ENCODE measurements at places on chromosomes 2 and 18.

DNA sequence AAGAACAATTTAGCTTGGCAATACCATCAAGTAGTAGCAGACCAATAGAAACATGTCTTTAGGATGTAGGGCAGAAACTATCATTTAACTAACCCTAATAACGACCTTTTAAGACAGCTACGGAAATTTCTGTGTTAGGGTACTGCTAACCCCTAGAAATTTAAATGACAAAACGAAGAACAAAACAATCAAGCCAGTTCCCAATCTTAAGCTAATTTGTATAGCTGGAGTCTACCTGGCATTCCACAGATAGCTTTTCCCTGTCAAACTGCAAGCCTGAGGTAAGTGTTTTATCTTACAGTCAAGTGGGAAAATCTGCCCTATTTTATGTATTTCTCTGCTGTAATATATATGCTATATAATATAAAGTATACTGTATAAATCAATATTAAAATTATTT lies 37.6 kb upstream of the CDKL4 start:
- no peak for DNase-seq

GRCh38 chr2:133086176-133086575 lies 416.2 kb upstream of the LYPD1 start:
- no peak for DNase-seq

DNA sequence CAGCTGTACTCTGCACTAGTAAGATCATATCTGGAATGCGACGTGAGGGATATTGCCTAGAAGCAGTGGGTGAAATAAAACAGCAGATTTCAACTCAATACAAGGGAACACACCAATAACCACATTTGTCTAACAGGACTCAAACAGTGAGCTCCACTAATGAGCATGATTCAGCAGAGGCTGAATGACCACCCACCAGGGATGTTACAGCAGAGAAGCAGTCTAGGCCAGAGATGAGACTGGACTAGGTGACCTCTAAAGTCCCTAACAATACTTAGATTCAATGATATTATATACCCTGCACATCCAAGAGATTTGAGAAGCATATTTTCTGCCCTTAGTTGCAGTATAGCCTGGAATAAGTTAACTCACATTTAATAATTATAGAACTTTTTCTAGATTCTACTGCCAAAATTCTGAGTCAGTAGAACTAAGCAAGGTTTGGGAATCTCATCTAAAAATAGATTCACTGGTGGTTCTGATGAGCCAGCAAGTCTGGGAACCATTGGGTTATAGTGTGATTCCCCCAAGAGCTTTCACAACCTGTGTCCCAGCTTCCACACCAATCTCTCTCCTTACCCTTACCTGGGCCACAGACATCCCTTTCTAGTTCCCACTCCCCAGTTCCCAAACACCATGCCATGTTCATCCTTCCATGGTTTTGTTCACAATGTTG lies 6.3 kb downstream of the THOC1 start:
- no peak for DNase-seq

DNA sequence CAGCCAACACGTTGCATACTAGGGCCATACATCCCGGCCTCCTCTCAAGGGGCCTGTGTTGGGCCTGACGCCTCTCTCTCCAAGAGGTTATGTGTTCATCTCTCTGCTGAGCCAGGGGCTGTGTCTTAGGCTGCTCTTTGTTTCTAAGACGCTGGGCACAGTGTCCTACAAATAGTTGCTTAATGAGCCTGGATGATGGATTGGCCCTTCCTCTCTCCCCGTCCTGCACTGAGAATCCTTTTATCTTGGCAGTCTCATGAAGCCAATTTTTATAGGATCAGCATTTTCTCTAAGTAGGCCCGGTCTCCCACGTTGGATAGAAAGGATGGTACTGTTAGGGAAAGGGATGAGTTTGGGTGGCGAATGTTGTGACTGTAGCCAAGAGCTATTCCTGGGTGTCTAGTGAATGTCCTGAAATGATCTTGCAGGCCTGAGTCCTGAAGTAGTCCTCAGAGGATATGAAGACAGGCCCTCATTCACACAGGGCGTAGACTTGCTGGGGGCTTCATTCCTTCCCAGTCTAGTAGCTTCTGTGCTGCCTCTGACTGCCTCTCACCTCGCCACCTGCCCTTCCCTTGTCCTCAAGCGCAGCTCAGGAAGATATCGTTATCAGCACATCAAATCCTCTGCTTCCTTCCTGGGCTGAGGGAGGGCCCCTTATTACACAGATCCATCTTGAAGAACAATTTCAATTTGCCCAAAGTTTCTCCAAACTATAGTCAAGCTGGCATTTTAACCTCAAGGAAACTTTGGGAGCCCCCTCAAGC lies 8.8 kb downstream of the LBH start:
- no peak for DNase-seq

DNA sequence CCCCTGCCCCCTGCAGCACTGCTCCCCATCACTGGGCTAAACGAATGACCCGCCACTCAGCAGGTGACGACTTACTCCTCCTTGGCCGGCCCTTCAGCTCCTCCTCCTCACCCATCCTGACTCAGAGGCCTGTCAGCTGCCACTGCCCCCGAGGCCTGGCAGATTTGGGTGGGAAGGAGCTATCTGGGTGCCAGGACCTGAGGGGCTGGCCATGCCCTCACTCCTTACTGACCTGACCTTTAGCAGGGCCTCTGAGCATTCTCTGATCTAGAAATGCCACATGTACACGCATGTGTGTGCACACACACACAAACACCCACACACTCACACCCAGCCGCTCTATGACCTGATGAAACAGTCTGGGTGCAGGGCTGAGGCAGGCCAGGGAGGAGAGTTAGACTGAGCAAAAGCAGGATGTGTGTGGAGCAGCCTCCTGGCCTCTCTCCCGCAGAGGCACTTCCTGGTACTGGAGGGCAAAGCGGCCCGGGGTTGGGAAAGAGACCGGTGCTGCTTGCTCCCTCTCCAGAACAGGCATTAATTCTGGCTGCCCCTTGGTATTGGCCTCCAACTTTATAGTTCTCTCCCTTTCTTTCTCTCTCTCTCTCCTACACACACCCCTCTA lies 68.0 kb downstream of the ZFP36L2 start:
- no peak for DNase-seq

- no peak for DNase-seq
These were observed 30.9 kb downstream of the PLCL1 start for GRCh38 chr2:197835293-197835692.

GRCh38 chr2:174756743-174757142 lies 7.5 kb downstream of the CHRNA1 start:
- no peak for DNase-seq

DNA sequence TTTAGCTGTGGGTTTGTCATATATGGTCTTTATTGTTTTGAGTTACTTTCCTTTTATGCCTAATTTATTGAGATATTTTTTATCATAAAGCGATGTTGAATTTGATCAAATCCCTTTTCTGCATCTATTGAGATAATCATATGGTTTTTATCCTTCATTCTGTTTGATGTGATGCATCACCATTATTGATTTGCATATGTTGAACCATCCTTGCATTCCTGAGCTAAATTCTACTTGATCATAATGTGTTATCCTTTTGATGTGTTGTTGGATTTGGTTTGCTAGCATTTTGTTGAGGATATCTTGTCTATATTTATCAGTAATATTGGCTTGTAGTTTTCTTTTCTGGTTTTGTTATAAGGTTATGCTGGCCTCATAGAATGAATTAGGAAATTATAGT lies 308.5 kb downstream of the ADCYAP1 start:
- no peak for DNase-seq

DNA sequence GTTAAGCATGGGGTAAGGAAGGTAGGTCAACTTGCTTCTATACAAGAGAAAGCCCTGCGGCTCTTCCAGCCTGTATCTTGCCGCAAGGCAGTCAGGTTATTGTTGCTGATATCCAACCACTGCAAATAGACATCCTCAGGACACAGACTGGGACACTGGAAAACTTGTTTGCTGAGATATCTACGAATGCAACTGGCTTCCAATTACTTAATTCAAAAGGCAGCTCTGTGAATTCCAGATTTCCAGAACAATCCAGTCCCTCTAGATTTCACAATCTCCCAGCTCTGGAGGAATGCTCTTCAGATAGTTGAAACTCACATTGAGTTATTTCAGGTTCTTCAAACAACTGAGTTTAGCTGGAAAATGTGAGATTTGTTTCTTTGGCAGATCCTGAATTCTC lies 34.6 kb upstream of the SP9 start:
- DNase-seq, result no peak

DNA sequence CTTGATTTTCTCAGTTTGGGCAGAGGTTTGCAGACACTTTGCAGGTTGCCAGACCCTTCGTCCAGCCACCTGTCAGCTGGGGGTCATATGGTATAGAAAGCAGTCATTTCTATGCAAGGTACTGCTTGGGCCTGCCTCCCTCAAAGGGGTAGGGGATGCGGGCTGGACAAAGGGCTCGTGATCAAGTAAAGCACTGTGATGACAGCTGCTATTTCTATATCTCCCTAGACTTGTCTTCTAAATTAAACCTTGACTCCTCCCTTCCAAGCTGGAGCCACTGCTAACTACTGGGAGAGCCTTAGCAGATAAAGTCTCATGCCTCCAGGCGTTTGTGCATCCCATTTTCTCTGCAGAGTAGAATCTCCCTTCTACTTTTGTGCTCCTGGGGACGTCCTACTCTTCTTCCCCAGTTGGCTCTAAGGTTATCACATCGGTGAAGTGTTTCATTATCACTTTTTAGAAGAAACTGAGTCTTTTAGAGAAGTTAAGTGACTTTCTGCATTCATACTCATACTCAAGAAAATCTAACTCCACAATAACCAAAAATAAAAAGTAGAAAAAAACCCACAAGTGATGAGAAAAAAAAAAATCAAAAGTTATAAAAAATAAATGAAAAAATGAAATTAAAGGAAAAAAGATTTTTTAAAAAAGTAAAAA lies 710 bp upstream of the XRCC5 start:
- no peak for DNase-seq

- DNase-seq, result no peak
These were observed 56.4 kb downstream of the ARHGEF4 start for GRCh38 chr2:130892793-130893785.

DNA sequence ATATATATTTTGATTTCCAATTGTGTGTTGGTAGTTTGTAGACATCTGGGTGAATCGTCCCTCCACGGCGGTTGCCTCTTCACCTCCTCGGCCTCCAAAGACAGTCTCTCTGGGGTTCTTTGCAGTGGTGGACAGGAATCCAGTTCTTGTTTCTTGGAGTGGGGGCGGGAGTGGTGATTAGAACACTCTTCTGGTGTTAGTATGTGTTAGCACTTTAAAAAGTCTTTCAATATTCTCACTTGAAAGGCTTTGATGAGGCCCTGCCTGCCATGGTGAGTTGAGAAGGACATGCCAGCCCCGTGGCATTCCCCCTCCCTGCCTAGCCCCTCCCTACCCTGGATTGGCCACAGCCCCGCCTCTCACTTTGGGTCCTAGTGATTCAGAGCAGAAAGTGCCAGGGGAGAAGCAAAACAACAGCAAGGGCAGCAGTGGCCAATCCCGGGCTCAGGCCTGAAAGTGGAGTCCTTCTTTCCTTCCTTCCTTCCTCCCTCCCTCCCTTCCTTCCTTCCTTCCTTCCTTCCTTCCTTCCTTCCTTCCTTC lies 316.8 kb upstream of the HS6ST1 start:
- DNase-seq, result no peak

DNA sequence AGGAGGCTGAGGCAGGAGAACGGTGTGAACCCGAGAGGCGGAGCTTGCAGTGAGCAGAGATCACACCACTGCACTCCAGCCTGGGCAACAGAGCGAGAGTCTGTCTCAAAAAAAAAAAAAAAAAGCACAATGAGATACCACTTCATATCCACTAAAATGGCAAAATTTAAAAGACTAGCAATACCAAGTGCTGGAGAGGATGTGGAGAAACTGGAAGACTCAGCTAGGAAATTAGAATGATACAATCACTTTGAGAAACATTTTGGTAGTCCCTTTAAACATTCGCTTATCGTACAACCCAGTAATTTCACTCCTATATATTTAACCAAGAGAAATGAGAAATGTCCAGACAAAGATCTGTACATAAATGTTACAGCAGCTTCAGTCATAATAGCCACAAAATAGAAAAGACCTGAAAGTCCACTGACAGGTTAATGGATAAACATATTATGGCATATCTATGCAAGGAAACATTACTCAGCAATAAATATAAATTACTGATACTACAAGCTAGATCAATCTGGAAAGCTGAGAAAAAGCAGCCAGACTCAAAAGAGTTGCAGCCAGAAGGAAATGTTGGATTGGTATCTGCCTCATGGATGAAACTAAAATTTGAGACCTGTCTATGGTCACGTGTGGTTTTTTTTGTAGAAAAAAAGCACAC lies 40.0 kb downstream of the WDSUB1 start:
- DNase-seq, result no peak

DNA sequence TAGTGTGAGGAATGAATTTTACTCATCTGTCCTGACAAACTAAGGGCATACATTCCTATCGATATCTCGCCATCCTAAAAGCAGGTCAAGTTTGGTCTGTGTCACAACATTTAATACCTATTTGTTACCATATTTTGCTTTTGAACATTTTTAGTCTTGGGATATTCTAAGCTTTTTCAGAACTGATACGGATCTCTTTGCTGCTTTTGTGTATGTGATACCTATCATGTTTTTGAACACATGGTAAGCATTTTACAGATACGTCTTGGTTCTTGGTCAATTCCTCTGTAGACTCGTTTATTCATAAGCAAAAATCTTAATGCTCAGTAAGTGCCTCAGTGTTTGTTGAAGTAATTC lies 592 bp downstream of the ZNF397 start:
- no peak for DNase-seq

- DNase-seq, result no peak
These were observed 309.7 kb downstream of the XIRP2 start for GRCh38 chr2:167198009-167198408.
